ENCODE measurements at places on chromosomes 3 and 15.

DNA sequence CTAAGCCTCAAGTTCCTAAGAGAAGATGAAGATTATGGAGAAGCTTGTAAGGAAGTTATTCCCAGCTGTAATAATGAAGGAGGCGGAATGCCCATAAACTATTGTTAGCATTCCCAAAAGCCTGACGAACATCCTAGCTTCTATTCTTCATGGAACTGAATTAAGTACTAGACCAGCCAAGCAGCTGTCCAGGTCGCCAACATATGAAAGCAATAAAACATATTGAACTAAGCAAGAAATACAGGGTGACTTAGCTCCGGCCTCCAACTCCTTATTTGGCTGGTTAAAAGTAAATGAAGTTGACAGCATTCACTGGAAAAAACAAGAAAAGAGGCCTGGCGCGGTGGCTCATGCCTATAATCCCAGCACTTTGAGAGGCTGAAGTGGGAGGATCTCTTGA, 174.0 kb upstream of the TPM1 start:
- DNase-seq: no peak

GRCh38 chr3:153967260-153967659, 153.9 kb upstream of the ARHGEF26 start:
- no peak for DNase-seq

GRCh38 chr3:194396859-194397756, 2.0 kb downstream of the GP5 start:
- no peak for DNase-seq

- DNase-seq: peak; percentile 39
Observed at GRCh38 chr3:145903472-145904013, 257.4 kb downstream of the PLOD2 start.

DNA sequence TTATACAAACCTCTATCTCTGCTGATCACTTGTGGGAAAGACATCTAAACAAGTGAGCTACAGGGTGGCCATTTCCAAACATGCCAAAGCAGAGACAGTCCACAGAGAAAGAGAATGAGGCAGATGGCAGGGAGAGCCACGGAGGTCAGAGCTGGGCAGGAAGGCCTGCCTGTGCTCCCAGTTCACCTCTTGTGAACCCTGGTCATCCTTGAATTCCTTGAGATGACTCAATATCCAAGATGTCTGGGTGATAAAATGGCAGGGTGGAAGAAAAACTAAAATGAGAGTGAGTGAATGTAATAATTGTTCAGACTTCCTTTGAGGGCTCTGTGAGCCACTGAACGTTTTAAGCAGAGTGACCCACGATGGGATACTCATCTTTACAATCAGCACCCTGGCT, 104.8 kb downstream of the PLCH1 start:
- no peak for DNase-seq

- no peak for DNase-seq
Observed at GRCh38 chr15:40130799-40131502, 22.3 kb upstream of the BMF start.

DNA sequence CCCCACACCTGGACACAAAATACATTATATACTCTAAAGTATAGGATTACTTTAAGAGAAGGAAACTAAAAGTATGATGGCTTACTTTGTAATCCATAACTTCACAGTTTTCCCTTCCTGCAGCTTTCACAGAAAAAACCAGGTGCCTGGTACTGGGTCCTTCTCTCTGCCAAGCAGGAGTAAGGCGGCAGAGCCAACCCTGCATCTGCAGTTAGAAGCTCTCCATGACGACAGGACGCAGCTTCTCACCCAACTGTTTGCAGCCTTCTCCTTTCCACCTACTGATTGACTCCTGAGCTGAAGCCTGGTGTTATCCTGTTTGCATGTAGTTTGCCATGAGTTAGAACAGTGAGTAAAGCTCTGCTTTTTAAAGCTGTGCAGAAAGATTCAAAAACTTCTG, 6.7 kb downstream of the MRAS start:
- DNase-seq: no peak

GRCh38 chr3:52890735-52891134, 6.6 kb downstream of the STIMATE start:
- DNase-seq: no peak

DNA sequence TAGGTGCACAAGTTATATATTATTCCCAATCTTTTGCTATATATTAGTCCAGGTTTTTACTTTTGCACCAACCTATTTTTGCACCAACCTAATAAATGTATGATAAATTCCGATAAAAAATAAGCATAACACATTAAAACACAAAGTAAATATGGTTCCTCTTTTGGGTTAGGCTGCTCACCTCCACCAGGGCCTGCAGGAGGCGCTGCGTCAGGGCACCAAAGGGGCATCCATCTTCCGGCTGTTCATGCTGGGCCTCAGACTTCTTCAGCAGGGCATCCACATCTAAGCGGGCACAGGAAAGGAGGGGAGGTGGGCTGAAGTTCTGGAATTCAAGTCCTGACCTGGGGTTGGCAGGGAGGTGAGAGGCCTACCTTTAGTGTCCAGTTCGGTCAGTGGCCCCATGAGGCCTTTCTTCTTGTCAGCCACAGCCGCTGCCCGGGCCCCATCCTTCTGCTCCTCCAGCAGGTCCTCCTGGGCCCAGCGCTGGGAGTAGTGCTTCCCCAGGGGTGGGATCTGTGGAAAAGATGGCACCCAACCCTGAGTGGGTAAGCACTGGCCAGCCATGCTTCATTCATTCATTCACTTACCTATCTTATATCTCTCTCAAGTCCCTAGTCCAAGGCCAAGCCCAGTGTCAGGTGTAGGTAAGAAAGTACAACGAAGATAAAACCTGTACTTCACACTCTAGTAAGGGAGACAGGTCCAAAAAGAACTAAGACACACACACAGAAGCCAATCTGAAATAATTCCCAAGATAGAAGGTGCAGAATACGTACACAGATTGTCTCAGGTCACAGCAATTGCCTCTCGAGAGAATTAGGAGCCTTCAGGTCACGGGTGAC, 5.2 kb downstream of the TADA3 start:
- DNase-seq: no peak

DNA sequence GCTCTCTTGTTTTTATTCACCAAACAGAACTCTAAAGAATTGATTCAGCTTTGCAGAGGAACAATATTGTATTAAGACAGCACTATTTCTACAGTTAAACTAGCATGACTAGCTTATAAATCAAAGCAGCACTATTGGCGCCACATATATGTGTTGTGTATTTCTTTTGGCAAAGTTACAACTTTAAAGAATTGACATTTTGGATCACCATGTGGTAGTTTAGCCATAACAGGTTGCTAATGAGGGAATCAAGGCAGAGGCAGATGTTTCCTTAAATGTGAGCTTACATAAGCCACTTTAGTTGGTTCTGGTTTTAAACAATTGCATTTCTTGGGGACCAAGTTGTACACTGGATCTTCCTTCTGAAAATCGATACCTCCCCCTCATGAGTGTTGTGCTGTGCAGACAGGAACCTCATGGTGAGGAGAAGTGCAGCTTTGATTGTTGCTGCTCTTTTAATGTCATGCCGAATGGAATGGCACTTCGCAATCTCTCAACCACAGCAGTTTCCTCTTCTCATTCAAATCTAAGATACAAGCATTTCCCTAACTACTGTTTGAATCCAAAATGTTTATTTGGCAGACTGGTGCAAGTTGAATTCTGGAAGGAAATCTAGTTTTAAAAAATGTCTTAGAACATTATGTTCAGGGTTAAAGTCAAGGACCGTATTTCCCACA, 151.2 kb downstream of the MYRIP start:
- DNase-seq: no peak

- no peak for DNase-seq
Observed at GRCh38 chr3:195881276-195881988, 26.9 kb downstream of the TNK2 start.

DNA sequence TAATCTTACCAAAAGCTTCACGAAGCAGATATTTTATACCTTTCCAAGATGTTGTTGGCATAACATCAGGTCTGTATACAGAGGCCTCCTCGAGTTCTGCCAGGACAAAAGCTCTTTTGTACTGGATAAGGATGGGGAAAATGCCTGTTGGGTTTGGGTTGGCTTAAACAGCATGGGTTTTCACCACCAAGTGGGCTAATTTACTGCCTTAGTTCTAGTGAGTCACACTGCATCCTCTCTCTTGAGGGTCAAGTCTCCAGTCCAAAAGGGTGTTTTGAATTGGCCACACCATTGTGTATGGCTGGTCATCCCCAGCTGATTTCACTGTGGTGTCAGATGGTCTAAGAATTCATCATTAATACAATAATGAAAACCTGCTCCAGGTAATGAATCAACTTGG, 26.1 kb upstream of the BHLHE40 start:
- DNase-seq: no peak

- DNase-seq: no peak
Observed at GRCh38 chr3:10762611-10763247, 53.3 kb upstream of the SLC6A11 start.

DNA sequence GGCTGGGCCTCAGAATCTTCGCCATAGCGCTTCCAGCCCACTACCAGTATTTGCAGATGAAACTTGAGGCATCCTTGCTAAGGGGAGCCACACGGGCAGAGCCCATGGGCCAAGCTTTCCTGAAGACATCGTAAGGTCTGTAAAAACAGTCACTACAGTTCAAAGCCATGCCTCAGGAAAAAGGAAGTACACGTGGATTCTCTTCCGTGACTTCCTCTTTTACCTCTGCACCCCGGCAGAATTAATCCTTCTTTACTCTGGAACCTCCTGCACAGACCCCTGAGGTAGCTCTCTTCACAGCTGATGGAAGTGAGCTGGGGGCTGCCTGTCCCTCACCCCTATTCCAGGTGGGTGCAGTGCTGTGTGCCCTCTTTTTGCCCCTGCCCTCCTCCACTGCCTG, 129.2 kb downstream of the CHDH start:
- no peak for DNase-seq

DNA sequence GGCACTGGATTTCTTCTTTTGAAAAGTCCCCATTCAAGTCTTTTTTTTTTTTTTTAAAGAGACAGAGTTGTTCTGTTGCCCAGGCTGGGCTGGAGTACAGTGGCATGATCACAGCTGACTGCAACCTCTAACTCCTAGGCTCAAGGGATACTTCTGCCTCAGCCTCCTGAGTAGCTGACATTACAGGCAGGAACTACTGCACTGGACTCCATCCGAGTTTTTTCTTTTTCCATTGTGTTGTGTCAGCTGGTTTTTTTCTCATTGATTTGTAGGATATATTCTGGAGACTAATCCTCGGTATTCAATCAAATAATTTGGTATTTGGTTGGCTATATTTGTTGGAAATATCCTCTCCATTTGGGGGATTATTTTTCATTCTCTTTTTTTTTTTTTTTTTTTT, 11.8 kb downstream of the POLR2M start:
- no peak for DNase-seq

DNA sequence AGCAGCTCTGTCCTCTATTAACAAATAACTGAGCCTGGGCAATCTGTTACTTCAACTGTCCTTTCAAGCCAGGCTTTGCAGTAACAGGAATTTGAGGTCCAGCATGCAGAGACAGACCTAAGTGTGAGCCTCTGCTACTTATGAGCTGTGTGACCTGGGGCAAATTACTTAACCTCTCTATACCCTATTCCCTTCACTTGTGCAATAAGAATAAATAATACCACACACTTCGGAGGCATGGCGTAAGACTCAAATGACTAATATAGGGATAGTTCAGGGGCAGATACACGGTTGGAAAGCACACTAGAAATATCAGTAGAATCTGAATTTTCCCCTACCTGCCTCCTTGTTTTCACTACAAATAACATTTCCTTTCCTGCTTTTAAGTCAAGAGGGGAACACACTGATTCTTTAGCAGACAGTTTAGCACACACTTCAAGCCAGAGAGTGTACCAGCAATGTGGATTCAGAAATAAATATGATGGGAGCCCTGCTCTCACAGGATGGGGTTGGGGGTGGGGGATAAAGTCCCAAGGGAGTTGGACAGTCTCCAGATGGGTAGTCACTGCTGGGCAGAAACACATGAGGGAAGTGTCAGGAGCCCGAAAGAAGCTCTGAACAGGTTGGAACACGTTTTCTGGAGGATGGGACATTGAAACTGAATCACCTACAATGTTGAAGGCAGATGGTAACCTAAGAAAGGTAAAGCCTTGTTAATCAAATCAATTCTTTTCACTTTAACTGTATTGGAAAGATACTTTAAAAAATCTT, 61.8 kb upstream of the RBP1 start:
- no peak for DNase-seq

GRCh38 chr3:136783708-136784191, 31.6 kb upstream of the STAG1 start:
- no peak for DNase-seq

- peak; percentile 91 for DNase-seq
Observed at GRCh38 chr3:168249550-168250414, 154.1 kb upstream of the GOLIM4 start.

GRCh38 chr3:170257145-170257544, 34.9 kb downstream of the PRKCI start:
- DNase-seq: no peak

DNA sequence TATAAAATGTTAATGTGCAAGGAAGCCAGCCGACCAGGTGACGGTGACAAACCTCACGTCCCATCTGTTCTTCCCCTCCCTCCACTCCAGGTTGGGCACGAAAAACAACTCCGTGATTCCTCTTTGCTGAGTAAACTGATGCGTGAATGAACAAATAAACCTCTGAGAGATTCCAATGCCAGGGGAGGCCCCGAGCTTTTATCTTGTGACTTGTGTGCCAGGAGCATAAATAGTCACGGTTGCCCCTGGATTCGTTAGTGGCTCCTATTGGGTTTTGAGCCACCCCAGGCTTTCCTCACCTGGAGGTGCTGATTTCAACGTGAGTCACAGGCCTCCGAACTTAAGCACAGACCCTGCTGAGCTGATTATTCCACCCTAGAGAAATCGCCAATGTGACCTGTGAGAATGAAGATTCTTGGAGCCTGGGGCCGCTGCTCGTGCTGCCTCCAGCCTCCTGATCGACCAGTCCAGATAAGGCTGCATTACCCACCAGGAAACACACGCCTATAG, 119.2 kb downstream of the SHQ1 start:
- no peak for DNase-seq

GRCh38 chr3:113847664-113848461, 9.3 kb downstream of the GRAMD1C start:
- no peak for DNase-seq

- DNase-seq: no peak
Observed at GRCh38 chr3:72316501-72317279, 531.6 kb downstream of the SHQ1 start.

DNA sequence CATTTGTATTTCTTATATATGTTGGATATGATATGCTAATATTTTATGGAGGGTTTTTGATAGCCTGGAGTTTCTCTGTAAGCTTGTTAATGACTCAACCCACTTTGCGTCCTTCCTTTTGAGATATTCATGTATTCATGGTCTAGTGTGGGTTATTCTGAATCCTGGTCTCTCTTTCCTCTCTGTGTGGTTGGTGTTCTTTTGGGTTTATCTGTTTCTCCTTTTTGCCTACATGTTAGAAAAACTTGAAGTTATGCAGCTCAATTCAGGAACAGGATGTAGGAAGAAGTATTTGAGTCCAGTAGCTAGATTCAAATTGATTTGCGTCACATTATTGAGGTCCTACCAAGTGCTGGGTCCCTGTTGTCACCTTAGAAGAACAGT, 28.1 kb downstream of the CMTM7 start:
- DNase-seq: no peak

All from brain (organoid and tissue), 16 donors.